Activated CD4-positive, alpha-beta T cell treated with anti-CD3 and anti-CD28 coated beads, Interleukin-2, amount 10 ng/mL, durations not matched to agents 7 days and 5 days (primary cell): ENCODE measurements at places on chromosomes 2 and 18. TPM values are rescaled to one million over a fixed set of nuclear protein-coding genes. Genes with fewer than 3 reads are reported as not detected.

- no peak for DNase-seq
These were observed 133.6 kb downstream of the FIGN start for GRCh38 chr2:163602196-163602595.

GRCh38 chr2:10234409-10235094 lies 68.2 kb upstream of the HPCAL1 start:
- no peak for DNase-seq

GRCh38 chr18:9428862-9429661 lies 46.3 kb upstream of the RALBP1 start:
- no peak for DNase-seq

DNA sequence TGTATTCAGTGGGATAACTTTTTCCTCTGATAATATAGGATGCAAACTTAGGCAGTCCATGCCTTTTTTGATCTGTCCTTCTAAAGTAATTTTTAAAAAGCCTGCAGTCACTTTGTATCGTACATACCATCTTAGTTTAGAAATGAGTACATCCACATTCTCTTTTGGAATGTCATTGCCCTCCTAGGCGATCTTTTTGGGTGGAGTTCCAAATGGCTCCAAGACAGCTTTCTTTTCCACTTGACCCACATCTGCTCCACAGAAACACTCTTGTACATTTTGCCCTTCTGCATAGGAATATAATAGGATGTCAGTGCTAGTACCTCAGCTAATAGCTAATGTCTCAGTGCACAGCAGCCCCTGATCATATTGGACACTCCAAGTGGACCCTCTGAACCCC lies 21.8 kb upstream of the HTR2B start:
- no peak for DNase-seq

DNA sequence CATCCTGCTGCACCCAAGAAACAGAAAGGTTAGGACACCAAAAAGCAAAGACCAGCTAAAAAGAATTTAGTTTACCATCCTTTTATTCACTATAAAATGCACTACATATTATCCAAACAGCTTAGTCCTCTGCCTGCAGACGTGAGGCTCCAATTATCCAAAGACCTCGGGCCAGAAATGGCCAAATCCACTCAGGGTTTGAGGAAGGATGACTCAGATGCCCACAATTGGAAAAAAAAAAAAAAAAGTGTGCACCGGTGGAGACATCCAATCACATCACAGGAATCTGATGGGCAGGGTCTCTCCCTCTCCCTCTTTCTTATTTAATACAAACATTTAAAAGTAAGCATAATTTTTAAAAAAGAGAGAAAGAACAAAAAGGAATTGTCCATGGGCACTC lies 65.7 kb downstream of the TRABD2A start:
- no peak for DNase-seq

DNA sequence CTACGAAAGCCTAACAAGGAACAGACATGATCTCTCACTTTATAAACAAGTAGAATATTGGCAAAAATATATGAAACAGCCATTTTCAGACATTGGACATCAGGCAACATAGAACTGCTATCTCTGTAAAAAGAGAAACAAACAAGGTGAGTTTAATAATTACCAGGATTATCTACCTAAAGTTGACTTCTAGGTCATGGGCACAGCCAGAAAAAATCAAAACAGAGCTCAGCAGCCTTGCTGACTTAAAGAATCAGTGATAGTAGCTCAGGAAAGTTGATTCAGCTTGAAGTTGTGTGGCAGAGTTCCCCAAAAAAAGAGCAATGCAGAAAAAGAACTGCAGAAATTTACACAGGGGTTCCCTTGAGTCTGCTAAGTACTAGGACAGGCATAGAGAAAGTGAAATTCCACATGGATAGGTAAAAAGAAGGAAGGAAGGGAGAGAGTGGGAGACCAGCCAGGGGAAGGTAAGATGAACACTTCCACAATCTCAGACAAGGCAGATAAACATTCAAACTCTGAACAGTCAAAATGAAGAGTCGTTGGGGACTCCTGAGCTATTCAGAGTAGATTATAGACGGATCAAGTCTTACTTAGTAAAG lies 102.0 kb downstream of the EXOC6B start:
- no peak for DNase-seq

DNA sequence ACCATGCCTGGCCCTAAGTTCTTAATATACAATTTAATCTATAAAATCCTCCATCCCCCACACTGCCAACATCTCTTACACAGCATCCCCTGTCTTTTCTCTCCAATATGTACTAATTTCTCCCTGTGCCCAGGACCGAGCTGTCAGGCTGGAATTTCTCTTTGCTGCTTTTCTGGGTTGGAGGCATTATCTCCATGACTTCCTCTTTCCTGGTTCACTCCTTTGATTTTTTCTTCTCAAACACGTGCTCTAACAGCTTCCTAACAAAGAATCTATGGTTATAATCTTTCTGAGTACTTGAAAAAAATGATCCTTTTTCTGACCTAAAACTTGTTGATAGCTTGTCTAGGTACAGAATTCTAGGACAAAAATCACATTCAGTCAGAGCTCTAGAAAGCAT lies 112.8 kb downstream of the C1D start:
- no peak for DNase-seq

DNA sequence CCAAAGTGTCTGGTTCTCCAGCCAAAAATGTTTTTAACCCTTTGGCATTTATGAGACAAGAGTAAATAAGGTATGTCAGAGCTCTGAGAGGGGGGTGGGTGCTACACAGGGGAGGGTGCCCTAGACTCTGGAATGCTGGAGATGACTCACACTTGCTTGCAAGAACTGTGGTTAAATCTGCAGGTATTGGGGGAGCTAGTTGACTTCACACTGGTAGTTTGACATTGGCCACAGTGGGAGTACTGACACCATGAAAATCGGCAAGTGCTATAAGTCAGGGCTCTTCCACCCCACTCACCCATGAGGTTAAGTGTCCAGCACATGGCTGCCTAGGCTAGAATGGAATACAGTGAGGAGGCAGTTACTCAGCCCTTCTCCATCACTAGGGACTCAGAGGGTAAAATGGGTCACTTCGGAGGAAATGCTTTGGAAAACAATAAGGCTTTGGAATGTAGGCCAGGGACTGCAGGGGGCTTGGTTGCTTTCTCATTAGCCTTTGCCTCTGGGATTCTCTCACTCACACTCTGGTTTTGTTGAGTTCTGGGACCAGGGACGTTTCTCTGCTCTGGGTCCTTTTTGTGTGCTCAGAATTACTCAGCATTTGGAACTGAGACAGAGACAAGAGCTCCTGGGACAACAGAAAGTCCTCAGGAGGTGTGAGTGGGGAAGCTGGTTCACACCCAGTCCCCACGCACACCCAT lies 91.6 kb downstream of the ACKR3 start:
- DNase-seq: no peak

DNA sequence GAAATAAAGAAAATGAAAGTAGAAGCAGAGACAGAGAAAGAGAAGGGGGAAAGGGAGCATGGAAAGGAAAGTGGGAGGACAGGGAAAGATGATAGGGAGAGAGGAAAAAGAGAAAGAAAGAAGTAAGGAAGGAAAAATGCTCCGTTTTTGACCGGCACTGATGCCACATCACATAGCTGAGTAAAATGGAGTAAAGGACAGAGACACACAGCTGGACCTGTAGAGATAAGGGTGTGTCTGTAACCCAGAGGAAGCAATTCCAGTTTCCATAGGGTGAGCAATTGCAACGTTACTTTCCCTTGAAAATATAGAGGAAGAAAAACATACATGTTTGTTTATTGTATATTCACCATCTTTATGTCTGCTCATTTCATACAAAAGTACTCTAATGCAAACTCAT lies 1866.9 kb upstream of the PIK3C3 start:
- no peak for DNase-seq

GRCh38 chr2:107627164-107627563 lies 199.5 kb upstream of the RGPD4 start:
- DNase-seq: no peak

The GKN1 gene
- total RNA-seq: not detected

The RTP5 gene
- total RNA-seq: not detected

The COLEC11 gene
- 0.35 TPM for total RNA-seq

The EFEMP1 gene
- not detected for total RNA-seq
